Left kidney (tissue), 8 donors: ENCODE measurements at places on chromosomes 12 and 14.

- DNase-seq = peak; percentile 78
These were observed 5.6 kb upstream of the LBHD2 start for GRCh38 chr14:103078420-103078749.

GRCh38 chr14:97280526-97280925, 483.3 kb downstream of the VRK1 start:
- no peak for DNase-seq

DNA sequence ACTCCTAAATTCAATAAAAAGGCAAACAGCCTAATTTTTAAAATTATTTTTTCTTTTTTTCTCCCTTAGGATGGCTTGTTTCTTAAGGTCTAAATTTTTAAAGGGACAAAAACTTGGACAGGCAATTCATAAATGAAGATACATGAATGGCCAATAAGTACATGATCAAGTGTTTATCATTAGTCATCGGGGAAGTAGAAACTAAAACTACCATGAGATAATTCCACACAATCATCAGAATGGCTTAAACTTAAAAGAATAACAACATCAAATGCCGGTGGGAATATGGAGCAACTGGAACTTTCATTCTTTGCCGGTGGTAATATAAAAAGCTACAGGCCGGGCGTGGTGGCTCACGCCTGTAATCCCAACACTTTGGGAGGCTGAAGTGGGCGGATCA, 29.1 kb downstream of the MOK start:
- no peak for DNase-seq

- no peak for DNase-seq
These were observed 278.3 kb downstream of the ALG10 start for GRCh38 chr12:34300376-34301250.

DNA sequence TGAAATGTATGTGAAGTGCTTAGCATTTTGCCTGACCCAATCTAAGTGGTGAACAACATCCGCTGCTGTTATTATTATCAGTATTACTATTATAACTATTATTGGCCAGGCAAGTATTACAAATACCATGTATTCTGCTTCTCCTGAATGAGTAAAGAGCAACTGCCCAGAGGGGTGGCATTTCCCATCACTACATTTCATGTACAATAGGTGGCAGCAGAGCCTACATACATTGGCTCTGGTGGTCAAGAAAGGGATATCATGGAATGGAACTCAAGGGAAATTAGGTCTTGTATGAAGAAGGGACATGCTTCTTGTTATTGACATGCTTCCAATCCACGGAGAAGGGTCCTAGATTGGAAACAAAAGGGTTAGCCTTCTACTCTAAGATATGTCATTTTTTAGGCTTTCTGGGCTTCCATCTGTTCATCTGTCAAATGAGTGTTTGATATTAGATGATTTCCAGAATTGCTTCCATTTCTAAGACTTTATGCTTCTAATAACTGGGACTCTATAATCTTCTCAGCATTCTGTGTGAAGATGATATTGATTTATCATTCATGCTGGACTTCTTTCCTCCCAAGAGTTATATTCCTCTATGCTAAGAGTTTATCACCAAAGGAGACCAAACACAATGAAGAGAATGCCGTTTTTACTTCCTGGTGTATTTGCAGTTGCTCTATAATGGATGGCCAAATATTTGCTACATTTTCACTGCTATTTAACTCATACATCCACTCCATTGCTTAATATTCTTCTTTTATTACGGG, 239.1 kb downstream of the SSPN start:
- DNase-seq = peak; percentile 18

DNA sequence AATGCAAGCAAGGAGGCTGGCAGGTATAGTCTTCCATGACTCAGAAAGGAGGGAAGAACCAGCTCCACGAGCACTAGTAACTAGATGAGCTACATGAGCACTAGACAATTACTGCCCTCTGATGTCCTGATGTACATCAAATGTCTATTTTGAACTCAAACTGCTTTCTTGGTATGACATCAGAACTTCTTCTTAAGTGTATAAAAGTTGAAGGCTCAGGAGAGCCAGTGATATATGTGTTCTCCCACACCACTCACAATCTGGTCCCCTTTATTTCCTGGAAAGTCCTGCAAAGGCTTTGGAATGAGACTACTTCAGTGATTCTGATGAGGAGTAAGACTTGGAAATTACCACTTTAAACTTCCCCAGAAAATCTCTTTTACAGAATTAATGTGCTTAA, 18.5 kb upstream of the DHRS7 start:
- no peak for DNase-seq

DNA sequence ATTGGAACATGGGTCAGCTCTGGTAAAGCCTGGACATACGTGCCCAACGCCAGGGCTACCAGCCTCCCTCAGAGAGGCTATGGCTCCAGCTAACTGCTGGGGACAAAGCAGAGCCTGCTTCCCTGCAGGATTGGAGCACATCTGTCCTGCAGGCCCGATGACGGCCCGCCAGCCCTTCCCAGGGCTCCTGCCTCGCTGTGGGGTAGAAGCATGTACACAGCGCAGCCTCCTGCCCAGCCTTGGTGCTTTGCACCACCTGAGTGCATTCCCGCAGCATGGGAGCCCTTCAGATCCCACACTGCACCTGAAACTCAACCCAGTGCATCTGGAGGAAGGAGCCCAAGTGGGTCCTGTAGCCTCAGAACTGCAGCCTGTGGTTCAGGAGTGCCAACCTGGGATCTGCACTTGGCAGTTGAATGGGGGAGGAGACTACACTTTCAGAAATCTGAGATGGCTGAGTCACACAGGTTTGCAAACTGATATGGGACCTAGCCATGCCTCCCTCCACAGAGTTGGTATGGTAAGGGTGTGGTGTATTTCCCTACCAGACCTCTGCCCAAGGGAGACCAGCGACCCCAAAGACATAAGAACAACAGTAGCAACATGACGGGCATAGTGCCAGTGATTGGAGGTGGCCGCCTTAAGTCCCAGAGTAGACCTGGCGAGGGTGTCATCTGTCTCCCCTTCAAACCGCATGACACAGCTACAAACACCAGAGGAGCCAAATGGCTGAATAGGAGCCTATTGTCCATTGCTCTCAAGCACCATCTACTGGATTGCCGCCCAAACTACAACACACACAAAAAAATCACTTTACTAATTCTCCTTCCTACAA, 273.9 kb upstream of the MIS18BP1 start:
- DNase-seq = peak; percentile 19

DNA sequence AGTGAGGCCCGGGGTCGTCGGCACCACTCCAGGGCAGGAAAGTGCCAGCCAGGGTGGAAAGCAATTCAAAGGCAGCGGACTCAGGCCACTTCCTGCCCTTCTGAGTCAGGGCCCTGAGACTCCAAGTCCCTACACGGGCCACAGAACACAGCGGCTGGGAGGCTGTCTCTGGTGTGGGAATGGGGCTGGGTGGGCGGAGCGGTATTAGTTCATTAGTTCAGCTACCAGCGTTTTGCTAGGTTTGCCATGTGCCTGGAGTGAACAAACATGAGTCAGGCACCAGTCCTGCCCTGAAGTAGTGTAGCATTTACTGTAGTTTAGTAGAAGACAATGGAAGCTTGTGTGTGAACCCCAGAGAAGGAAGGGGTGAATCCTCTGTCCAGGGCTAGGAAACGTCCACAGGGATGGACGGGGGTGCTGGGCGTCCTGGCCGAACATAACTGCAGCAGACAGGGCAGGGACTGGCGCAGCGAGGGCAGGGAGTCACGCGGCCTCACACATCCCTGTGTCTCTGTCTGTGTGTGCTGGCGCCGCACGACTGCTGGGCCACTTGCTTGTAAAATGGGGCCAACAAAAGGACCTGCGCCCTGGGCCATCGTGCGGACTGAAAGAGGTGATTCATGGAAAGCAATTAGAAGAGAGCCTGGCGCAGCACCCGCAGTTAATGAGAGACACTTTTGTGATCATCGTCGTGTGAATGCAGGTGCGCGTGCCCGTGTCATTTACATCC, 186.4 kb upstream of the PRMT8 start:
- peak; percentile 61 for DNase-seq

DNA sequence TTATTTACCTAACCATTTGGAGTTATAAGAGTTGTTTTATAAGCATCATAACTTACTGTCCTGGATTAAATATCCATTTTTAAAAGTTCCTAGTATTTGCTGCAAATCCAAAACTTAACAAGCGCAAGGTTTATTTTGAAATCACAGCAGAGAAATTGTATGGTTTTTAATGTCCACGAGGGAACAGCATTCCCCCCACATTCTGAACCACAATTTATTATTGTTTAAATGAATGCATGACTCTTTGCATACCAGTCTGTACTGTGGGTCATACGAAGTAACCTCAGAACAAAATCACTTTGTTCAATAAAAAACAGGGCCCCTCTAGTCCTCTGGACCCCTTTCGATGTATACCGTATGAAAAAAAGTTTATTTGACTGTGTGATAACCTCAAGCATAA, 75.9 kb downstream of the DACT1 start:
- no peak for DNase-seq

GRCh38 chr14:101950516-101951215, 13.7 kb upstream of the DYNC1H1 start:
- DNase-seq = no peak

GRCh38 chr14:43894534-43894933, 612.5 kb downstream of the FSCB start:
- DNase-seq = no peak

- no peak for DNase-seq
These were observed 2.5 kb downstream of the DUSP6 start for GRCh38 chr12:89349814-89350213.

DNA sequence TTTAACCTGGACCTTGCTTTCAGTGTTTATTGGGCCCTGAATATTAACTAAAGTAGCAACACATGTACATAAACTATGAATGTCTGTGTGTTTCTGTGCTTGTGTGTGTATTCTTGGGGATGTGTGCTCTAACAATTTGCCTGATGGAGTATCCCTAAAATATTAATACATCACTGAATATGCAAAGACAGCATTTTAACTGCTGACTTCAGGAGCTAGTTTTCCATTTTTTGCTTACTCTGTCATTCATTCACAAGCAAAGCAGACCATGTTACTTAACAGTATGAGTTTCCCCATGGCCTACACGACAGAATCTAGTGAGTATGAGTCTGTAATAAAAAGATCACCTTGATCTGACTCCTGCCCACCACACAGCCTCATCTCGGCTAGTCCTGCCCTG, 402.8 kb downstream of the BCAT1 start:
- DNase-seq = no peak

GRCh38 chr12:25364529-25365339, 114.0 kb upstream of the KRAS start:
- DNase-seq = no peak

- no peak for DNase-seq
These were observed 20.0 kb downstream of the CRACR2A start for GRCh38 chr12:3732901-3733300.

GRCh38 chr14:99595034-99595433, 9.0 kb downstream of the CCDC85C start:
- DNase-seq = no peak

- DNase-seq = peak; percentile 63
These were observed 192.4 kb upstream of the SLC16A7 start for GRCh38 chr12:59403259-59403932.

DNA sequence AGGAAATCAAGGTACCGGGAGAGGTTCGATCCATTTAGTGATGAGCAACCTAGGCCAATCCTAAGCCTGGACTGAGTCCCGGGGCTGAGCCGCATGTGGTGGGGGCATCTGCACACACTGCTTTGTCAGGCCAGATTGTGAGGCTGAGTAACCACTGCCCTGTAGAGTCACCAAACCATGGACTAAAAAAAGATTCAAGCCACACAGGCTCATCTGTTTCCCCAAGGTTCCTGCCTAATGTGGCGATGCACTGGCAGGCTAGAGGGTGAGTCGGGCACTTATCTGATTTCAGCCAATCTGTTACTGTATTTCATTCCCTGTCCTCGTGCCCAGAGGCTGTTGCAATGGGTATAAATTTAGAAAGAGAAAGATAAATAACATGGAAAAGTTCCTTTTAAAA, 140.8 kb downstream of the TTC7B start:
- DNase-seq = no peak

- no peak for DNase-seq
These were observed 159.0 kb downstream of the MGAT4C start for GRCh38 chr12:86097161-86097560.

DNA sequence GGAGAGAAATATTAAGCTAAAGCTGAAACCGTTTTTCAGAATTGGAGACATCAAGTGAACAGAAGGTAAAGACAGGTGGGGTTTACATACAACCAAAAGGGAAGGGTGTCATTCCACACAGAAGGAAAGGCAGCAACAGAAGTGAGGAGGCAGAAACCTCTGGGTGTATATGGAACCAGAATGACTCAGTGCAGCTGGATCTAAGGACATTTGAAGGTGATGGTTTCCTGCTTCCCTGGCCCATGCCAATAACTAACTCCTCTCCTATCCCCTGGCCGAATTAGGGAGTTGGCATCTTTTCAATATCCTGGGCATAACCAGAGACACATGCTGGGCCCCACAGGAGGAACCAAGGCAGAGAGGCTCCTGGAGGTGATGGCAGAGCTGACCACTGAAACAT, 8.4 kb downstream of the NCKAP5L start:
- DNase-seq = no peak

GRCh38 chr14:29220072-29220471, 453.5 kb downstream of the FOXG1 start:
- no peak for DNase-seq

- no peak for DNase-seq
These were observed 96.3 kb downstream of the NELL2 start for GRCh38 chr12:44779766-44780165.

- DNase-seq = no peak
These were observed 76.0 kb downstream of the SYNE3 start for GRCh38 chr14:95440496-95440895.

DNA sequence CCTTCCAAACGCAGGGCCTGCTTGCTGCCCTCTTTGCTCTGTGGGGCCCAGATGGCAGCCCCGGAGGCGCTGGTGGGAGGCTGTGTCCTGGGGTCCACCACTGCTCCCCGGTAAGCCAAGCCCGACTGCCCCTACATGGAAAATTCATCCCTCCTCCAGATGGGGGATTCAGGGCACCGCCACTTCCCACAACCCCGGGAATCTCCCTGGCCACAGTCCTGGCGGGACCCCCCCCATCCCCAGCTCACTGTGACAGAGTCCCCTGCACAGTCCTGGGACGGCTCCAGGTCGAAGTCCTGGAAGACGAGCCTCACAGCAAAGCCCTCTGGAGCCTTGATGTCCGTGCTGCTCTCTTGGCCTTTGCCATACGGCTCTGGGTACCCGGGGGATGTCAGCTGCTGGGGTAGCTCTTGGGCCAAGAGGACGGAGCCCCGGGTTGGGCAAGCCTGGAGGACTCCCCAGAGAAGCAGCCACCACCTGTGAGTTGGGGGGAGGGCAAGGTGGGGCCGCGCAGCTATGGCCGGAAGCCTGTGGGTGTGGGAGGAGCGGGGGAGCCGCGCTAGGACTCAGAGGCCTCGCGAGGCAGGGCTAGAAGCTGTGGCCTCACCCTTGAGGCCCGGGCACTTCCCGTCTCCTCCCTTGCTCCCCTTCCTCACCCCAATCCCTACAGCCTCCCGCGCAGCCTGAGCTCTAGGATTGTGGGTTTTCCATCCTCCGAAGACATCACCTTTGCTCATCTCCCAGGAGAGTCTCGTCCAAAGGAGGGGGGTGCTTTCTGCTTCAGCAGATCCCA, 815 bp downstream of the C1RL start:
- no peak for DNase-seq

DNA sequence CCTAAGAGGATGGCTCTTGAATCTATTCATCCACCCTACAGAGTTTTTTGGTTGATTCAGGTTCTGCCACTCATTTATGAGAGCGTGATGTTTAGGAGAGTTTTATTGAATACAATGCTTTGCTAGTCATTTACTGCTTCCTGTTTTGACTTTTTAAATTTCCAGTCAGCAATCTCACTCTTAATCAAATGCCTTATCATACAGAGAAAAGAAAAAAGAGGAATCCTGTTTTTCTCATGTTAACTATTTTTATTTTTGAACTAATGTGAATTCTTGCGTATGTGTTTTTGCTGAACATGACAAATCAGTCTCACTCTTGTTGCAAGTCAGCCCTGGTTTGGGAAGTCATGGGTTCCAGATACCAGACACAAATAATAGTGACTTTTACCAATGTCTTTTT, 22.1 kb upstream of the LGMN start:
- no peak for DNase-seq
